T-helper 9 cell (primary cell): ENCODE measurements at places on chromosomes 1 and 21.
A peak's percentile ranks its signal among the peaks of the same experiment; 100 is the strongest.

DNA sequence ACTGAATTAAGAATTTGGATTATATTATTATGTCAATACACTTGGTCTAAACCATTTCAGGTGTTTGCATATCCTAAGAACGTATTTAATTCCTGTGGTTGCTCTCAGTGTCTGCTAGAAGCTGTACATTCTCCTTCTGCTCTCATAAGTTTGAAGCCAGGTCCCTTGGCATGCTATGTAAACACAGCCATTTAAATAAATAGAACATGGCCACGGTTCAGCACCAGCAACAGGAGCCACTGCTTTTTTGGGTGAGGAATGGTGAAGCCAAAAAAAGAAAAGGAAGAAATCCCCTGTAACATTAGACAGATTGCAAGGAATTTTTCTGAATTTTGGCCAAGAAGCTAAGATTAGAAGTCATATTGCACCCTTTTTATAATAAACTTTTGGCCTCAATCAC is 19.1 kb downstream of the CCN1 start:
- no peak for DNase-seq

- DNase-seq, result no peak
These were observed 2.0 kb downstream of the SLAMF7 start for GRCh38 chr1:160741092-160741501.

- no peak for DNase-seq
These were observed 272.7 kb upstream of the CACYBP start for GRCh38 chr1:174726880-174727585.

GRCh38 chr1:225885336-225885735 is 3.2 kb upstream of the TMEM63A start:
- no peak for DNase-seq

GRCh38 chr1:182600745-182601415 is 3.3 kb downstream of the RGS16 start:
- no peak for DNase-seq

DNA sequence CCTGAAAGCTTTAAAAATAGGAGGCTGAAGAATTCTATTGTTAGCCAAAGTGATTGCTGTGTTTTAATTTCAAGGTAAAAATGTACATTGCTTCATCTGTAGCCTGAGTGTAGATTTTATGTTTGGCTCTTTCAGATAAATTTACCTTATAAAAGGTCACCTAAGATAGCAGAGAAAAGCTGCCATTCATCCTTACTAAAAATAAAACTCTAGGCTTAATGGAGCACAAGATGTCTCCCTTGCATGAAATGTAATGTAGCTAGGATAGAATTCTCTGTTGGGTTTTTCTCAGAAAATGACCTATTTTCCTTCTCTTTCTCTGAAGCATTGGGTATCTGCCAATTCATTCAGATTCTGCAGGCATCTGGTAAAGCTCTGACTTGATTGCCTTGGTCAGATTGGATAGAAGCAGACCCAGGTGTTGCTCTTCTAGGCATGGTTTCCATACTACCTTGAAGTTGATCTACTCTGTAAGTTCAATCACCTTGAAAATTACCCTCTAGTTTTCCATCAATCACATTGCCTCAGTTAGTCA is 176.6 kb upstream of the GORAB start:
- DNase-seq, result no peak

- no peak for DNase-seq
These were observed 27.7 kb upstream of the LRRC7 start for GRCh38 chr1:69540052-69540451.

- no peak for DNase-seq
These were observed 73.9 kb downstream of the MEGF6 start for GRCh38 chr1:3537359-3537758.

- DNase-seq, result no peak
These were observed 2.5 kb upstream of the FNDC10 start for GRCh38 chr1:1602304-1602967.

GRCh38 chr1:9537863-9538668 is 1.2 kb upstream of the SLC25A33 start:
- no peak for DNase-seq

DNA sequence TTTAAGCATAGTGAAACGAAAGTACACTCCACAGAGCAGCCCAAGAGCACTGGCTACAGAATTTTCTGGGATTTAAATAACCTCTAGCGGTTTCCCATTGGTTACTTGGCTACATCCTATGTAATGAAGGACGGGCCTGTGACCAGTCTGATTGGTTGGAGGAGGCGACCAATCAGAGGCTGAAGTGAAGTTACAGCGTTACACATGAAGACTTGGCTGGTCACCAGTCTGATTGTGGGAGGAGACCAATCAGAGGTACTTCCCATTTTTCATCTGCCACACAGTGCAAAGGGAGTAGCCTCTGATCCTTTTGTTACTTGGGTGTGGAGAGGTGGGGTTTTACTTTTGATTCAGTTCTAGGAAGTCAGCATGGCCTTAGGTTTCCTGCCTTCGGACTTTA is 142.7 kb upstream of the SERTAD4 start:
- DNase-seq, result no peak

DNA sequence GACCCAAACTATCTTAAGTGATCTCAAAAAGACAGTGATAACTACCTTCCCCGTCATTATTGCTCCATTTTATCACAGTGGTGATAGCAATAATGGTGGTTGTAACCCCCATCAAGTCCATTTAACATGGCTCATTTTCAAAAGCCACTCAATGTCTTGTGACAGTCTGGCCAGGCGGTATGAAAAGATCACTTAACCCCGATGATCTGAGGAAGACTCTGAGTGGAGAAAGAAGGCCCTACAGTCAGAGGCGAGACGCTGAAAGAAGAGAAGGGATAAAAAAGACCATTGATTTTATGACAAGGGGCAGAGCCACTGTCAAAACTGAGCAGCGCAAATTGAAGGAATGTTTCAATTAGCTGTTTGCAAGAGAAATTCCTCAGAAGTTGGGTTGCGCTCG is 417.2 kb upstream of the PBX1 start:
- DNase-seq, result no peak

DNA sequence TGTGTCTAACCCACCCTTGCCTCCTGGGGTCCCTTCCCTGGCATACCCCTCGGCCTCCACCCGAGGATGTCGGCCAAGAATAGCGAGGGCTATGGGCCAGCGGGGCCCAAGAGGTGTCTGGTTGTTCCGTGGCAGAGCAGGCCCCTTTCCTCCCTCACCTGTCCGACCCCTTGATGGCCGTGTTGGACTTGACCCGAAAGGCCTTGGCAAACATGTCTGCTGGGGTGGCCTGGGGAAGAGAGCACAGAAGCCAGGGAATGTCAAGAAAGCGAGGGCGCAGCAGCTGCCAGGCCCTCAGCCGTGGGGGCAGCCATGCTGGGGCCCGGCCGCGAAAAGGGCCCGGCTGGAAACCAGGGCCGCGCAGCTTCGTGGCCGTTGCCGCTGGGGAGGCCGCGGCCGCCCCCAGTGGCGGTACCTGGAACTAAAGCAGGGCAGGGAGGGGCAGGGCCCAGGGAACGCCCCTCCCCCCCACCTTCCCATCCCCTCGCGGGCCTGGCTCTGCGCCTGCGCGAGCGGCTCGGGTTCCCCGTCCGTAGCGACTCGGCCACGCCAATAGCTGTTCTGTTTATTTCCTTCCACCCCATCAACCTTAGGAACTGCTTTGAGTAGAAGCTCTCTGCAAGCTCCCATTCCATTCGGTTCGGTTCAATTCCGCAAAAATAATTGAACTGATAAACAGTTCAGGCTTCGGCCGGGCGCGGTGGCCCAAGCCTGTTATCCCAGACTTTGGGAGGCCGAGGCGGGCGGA is at the start of gene EIF2D:
TSS of gene EIF2D (minus strand) at position 337 of the 748 bp plus-strand sequence. CDS start at position 214, 123 bp downstream.
- peak; percentile 94 for DNase-seq

DNA sequence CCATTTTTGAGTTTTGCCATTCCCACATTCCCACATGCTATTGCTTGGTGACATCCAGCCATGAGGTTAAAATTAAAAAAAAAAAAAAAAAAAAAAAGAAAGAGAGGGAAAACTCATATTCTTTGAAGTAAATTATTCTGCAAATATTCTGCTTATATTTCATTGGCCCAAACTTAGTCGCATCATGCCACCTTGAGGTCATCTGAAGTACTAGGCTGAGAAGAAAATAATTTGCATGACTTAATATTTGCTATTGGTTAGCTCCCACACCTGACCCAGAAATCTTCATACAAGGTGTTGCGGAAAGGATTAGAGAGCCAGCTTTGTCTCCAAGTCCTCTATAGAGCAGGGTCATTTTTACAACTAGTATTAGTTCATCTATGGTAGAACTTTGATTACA is 2206.0 kb downstream of the MRPL39 start:
- DNase-seq, result no peak

GRCh38 chr21:41432562-41433460 is 6.8 kb downstream of the MX1 start:
- no peak for DNase-seq

DNA sequence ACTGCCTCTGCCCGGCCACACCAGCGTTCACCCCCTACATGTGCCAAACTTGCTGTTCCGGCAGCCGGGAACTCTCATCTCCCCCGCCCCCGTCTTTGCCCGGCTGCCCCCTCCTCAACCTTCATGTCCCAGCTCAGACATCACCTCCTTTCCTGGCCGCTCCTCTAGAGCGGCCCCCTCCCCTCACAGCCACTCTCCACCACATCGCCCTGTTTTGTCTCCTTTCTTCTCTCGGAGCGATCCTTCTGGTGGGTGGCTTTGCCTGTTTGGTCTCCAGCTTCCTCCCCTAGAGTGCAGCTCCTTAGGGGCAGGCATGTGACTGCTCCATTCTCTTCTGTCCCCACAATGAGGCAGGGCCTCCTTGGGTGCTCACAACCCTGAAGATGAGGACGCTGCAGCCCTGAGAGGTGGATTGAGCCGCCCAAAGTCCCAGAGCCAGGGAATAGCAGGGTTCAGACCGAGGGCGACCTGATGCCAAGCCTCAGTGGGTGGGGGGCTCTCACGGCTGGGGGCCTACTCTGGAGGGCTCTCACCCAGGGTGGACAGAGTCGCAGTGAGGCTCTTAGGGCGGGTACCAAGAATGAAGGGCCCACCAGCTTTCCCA is 44.9 kb upstream of the ECE1 start:
- no peak for DNase-seq

DNA sequence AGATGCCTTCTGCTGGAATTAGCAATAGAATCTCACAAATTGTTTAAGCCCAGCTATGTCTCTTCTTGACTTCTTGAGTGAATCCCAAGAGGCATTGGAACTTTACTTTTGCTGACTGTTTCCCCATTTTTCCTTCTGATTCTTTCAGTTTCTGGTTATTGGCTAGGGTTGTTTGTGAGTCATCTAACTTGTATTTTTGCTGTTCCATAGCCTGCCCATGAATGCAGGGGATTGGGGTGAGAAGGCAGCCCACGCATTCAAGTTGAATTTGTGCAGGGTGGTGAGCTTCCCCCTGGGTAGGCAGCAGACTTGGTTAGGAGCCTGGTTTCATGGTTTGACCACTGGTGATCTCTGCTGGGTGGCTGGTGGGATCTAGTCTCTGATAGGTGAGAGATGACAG is 10.4 kb upstream of the KLF17 start:
- no peak for DNase-seq

- no peak for DNase-seq
These were observed 13.2 kb downstream of the AMPD2 start for GRCh38 chr1:109632671-109633346.

DNA sequence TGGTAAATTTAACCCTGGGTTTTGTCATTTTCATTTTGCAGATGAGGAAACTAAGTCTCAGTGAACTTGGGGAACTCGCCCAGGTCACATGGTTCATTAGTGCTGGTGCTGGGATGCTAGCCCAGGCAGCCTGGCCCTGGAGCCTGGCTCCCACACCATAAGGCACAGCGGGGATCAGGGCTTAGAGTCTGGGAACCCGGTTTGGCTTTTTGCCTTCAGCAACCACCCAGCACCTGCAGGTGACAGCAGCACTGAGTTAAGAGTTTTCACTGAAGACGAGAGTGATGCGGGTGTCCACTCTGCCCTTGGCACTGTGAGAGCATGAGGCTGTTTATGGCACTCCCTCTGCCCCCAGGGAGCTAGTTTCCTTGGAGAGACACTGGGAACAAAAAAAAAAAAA is 18.4 kb upstream of the CD101 start:
- no peak for DNase-seq

GRCh38 chr1:161127649-161128048 is 4.8 kb downstream of the DEDD start:
- DNase-seq, result no peak

DNA sequence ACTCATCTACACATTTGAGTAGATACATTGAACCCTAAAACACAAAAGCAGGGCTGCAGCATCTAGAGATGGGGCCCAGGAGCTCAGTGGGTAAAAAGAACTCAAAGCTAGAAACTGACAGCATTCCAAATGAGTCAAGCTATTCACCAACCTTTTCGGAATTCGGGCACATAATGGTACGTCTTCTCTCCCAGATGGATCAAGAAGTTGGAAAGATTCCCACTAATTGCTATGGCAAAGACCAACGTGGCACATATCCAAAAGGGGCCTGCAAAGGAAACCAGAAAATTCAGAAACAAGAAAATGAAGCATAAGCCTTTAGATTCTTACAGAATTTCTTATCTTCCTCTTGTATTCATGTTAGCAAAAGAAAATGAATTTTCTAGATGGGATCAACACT is 18.4 kb downstream of the YIPF1 start:
- DNase-seq, result no peak

GRCh38 chr1:25356441-25356840 is 18.3 kb downstream of the TMEM50A start:
- DNase-seq, result no peak

DNA sequence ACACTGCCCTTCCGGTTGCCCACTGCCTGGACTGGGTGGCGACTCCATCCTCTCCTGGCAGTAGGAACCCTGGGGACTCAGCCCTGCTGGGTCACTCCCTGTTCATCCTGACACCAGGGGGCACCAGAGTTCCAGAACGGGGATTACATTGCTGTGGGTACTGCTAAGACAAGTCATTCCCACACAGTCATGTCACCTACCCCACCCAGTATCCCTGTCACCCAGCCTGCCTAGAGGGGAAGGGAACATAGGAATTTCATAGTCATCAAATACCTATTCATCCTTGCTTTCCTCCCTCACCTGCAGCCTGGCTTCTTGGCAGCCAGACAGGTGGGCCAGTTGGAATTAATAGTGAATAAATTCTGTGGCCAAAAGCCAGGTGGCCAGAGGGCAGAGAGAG is 9.8 kb upstream of the SFN start:
- peak; percentile 79 for DNase-seq

GRCh38 chr1:151822404-151822803 is 9.2 kb downstream of the RORC start:
- DNase-seq, result peak; percentile 21

DNA sequence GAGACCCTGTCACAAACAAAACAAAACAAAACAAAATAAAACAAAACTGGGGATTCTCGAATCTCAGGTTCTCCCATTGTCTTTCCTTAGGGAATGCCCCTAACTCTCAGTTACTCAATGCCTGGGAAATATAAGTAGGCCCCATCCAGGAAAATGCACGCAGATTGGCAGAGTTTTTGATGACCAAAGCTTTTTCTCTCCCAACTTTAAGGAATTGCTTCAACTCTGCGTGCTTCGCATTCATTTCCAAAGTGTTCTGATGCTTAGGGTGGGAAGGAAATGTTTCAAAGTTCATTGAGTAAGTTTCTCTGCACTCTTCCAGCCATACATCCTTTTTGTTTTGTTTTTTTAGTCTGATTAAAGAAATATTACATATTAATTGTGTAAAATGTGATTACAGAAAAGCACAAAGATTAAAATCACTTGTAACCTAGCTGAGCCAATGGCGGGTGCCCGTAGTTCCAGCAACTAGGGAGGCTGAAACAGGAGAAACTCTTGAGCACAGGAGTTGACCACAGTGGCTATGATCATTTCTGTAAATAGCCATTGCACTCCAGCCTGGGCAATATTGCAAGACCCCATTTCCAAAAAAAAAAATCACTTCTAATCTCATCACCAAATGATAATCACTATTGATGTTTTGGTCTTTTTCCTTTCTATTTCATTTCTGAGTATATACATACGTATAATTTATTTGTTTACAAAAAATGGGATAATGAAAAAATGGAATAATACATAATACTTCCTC is 18.4 kb upstream of the EVI5 start:
- DNase-seq, result no peak
